ENCODE measurements at places on chromosomes 12 and 14.

DNA sequence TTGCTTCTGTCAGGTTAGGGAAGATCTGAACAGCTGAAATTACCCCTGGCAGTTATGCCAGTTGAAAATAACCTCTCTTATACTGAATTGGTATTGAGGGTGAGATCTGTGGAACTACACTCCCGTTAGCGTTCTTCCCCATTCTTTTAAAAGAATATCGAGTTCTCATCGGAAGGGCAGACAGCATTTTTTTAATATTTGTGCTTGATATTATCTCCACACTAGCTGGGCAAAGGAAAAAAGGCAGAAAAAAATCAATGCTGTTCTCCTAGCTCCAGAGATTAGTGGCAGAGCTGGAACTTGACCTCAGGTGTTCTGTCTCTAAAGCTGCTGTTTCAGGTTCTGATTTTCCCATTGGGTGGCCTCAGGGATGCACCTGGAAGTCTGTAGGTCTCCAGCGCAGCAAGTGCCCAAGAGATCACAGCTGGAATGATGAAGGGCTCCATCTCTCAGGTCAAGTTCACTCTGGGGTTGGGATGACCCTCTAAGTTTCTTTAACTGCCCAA is 67.5 kb downstream of the SLC38A1 start:
- DNase-seq = no peak

- peak; percentile 15 for DNase-seq
Observed at GRCh38 chr14:78157494-78158437, 12.4 kb upstream of the NRXN3 start.

DNA sequence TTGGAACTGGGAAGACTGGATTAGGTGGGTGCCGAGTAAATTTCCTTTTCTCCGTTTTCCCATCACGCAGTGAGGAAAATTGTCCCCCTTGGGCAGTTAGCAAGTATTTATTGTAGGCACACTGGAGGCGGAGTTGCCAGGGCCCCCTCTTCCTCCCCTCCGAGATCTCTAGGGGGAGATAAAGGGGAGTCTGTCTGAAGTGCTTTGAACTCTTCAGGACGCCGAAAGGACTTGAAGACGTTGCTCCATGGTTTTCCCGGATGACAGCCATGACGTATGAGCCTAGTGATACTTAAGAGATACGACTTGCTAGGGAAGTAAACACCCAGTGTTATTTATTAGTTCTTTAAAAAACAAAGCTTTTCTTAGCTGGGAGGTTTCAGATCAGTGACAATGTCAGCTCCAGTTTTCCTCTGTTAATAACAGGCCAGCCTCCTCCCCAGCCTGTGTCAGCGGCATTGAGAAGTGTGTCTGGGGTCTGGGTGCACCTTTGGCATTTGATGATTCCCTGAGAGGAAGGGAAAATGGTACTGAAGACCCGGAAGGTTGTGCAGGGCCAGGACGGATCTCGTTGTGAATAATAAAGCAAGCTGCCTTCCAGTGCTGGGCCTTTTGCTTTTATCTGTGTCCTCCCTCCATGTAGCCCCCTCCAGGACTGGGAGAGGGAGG is 78.7 kb downstream of the TSPAN9 start:
- DNase-seq = no peak

GRCh38 chr12:64747695-64748094 is 11.5 kb downstream of the GNS start:
- DNase-seq = no peak

GRCh38 chr14:69487226-69487625 is 2.7 kb downstream of the PLEKHD1 start:
- no peak for DNase-seq

DNA sequence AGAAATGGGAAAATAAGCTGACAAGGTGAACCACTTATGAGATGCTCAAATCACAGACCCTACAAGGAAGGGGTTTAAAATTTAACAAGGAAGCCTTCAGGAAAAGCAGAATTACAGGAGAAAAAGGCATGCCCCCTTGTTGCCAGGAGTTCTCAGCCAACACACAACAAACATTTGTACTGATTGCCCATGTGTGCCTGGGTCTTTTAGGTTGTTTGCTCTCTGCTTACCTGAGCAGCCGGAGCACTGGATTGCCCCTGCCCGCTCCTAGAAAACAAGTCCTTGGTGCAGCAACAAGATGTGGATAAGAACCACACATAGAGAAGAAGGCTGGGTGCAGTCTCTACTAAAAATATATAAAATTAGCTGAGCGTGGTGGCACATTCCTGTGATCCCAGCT is 3.4 kb downstream of the DRAM1 start:
- DNase-seq = no peak

- no peak for DNase-seq
Observed at GRCh38 chr12:15146585-15146984, 74.6 kb downstream of the RERG start.

- no peak for DNase-seq
Observed at GRCh38 chr12:62001424-62001823, 258.8 kb upstream of the USP15 start.

DNA sequence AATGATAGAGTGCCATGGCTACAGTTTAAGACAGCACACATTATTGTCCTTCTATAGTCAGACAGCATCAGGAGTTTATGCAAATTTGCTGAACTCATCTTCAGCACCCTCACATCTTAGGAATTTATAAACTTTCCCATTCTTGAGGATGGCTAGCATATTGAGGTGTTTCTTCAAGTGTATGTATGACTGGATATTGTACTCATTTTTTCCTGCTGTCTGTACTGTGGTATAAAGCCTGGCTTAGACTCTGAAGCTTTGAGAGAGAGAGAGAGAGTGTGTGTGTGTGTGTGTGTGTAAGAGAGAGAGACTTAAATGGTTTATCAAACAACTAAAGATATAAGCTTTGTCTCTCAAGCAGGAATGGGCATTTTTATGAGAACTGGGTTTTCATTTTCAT is 161.6 kb downstream of the PIK3C2G start:
- DNase-seq = no peak

DNA sequence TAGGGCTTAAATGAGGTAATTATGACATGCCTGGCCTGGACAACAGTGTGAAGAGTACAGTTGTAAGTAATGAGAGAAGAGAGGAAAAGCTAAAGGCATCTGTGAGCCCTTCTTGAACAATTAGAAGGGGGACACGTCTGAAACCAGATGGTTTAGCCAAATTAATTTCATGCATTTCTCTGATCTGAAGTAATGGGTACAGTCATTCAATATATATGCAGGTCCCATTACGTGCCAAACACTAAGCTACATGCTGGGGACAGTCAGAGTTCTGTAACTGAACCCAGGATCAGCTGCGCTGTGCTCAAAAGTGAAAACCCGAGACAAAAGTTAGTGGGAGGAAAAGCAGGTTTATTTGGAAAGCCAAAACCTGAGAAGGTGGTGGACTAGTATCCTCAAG is 207.2 kb upstream of the TMTC1 start:
- no peak for DNase-seq

DNA sequence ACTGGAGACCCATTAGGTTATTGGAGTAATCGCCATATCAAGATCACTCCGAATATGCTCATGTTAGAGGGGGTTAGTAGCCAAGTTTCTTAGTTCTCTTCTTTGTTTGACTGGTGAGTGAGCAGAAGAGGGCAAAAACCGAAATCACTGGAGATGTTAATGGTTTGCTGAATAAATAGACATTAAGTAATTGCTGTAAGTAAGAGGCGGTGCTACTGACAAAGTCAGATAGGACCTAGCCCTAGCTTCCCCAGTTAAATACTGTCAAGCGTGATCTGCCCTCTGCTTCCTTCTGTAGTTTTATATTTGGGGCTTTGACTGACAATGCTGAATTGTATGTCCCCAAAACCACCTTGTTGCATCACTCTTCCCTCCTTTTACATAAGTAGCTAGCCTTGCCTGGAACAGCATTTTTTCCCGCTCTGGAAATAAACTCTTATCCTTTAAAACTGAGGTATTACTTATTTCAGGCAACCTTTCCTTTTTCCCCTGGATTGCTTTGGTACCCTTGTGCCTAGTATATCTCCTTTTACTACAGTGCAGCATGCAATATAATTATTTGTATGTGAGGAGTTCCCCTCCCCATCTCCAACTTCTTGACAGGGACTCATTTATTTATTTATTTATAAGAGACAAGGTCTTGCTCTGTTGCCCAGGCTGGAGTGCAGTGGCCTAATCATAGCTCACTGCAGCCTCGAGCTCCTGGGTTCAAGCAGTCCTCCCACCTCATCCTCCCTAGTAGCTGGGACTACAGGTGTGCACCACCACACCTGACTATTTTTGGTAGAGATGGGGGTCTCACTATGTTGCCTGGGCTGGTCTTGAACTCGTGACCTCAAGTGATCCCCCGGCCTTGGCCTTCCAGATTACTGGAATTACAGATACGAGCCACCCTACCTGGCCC is 1.4 kb downstream of the SNRPF start:
- no peak for DNase-seq

DNA sequence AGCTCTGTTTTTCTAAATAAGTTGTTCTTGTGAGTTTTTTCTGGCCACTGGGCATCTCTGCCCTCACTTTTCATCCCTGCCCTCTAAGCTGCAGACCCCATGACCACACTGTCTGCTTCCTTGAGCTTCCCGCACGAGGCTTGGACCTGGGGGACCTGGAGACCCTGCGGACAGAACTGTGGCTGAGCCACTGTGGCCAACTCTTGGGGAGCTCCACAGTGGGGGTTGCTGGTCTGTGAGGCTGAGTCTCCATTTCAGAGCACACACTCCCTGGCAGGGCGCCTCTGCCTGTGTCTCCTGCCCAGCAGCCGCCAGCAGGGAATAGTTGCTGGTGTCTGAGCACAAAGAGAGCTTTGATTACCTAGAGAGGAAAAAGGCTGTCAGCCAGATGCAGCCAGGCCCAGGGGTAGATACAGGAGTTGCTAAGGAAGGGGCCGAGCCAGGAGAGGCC is 13.1 kb upstream of the RIN3 start:
- no peak for DNase-seq

- DNase-seq = no peak
Observed at GRCh38 chr12:98062464-98063245, 452.7 kb upstream of the TMPO start.

DNA sequence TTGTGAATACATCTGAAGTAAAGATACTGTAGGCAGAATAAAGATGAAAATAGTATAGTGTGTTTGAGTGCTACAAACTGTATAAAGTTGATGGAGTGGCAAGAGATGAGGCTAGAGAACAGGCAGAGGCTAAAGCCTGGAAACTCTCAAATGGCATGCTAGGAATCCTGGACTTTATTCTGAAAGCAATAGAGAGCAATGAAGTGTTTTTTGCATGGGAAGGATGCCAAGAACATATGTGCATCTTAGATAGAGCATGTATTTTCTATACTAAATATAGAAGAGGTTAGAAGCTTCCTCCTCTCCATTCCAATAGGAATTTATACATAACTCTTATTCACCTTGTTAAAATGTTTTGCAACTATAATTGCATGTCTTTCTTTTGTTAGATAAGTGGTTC is 86.3 kb upstream of the TMTC2 start:
- no peak for DNase-seq

GRCh38 chr12:130013771-130014484 is 110.1 kb upstream of the TMEM132D start:
- peak; percentile 38 for DNase-seq

DNA sequence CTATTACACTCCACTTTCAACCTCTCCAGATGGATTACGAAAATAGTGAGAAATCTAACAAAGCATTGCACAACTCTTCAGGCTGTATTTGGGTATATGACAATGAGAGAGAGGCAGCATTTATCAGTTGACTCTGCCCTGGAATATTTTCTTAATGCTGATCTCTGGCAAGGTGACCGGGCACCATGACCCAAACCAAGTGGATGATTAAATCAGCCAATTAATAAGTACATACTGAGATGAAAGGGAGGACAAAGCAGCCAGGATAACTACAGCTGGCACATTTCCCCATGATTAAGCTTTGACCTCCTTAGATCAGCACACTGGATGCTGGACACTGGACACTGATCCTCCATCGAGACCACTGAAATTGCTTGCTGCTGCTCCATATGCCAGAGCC is 218.2 kb downstream of the ASCL1 start:
- no peak for DNase-seq

DNA sequence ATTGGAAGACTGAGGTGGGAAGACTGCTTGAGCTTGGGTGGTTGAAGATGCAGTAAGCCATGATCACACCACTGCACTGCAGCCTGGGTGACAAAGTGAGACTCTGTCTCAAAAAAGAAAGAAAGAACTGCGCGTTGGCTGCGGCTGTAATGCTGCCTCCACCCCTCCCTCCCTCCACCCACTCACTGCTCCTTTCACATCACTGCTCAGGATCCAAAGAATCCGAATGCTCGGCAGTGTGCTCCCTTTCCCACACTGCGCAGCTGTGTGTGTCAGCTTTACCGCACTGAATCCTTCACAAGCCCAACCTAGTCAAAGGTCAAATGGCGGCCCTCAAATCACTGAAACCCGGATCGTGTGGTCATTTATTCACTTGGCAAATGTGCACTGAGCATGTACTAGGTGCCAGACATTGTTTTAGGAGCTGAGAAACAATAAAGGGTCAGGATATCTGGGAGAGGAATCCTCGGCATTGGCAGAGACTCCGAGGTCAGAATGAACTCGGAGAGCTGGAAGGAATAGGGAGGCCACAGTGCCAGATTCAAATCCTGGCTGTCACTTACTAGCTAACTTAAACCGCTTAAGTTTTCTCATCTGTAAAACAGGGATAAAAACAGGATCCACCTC is 11.5 kb upstream of the TDRD9 start:
- DNase-seq = no peak

DNA sequence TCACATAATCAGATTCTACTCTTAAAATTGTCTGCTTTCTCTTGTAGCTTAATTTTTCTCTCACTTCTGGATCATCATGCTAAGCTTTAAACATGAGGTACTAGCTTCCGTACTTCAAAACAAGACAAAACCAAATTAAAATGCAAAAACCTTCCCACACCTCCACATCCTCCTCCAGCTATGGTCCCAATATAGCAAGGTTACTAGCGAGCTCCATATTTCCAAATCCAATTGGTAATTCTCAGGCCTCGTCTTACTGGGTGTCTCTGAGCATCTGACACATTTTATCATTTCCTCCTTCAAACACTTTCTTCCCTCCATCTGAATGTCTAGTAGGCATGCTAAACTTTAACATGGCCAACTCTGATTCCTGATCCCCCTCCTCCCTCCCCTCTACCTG is 7.9 kb upstream of the PAPOLA start:
- no peak for DNase-seq

DNA sequence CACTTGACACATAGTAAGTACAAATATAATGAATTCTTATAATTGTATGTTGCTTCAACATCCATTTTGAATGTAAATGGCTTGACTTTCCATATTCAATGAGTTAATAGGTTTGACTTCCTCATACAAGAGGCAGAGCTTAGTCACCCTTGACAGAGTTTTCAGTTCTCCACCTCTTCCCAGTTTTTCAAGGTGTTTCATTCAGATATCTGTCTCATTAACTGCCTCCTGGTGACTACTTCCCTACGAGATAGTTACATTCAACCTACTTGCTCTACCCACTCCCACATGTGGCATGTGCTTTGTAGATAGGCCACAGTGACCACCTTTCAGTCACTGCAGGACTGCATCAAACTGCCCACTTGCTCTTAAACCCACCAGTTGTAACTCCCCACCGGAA is 60.0 kb downstream of the MYF5 start:
- no peak for DNase-seq
